ENCODE measurements at places on chromosomes 16 and 17. TPM values are rescaled to one million over a fixed set of nuclear protein-coding genes. Genes with fewer than 3 reads are reported as not detected.

The ENPP7 gene
- total RNA-seq = 0.16 TPM

GRCh38 chr16:22307838-22308237 is 10.6 kb downstream of the POLR3E start:
- DNase-seq = no peak

The PITPNM3 gene
- total RNA-seq = 0.25 TPM

DNA sequence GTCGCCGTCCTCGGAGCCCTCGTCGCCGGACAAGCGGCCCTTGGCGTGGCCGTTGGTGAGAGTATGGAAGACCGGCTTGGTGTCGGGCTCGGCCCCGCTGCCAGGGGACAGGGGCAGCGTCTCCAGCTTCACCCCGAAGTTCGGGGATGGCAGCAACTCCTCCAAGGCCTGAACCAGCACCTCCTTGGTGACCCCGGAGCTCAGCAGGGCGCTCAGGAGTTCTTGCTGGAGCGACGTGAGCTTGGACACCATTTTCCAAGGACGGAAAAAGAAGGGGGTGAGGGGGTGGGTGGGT is 279 bp downstream of the HNF1B start:
- no peak for DNase-seq

The KCNG4 gene
- not detected for total RNA-seq

DNA sequence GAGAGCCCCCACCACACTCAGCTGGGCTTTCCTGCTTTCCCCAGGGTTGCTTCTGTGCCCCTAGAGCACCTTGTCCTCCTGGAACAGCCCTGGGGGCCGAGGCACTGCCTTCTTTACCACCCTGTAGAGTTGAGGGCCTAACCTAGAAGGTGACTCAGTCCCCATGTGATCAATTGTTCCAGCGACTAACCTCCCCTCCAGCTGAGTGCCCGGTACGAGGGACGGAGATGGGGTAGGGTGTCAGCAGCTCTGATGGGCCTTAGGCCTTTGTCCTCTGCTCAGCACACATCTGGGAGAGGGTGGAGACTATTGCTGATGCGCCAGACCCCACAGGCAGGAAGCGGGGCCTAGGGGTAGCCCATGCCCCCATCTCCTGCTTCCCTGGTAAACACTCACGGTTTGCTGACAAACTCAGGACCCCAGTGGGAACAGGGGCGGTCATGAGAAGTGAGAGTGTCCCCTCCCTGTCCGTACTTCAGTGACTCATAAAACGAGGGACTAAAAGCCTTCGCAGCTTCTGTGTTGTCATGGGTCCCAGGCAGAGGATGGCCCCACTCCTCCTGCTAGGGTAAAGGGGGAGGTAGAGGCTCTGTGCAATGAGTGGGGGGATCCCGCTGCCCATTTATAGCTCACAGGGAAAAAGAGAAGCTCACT is 33.1 kb downstream of the NECAB2 start:
- no peak for DNase-seq

All from CD8-positive, alpha-beta T cell (primary cell).